Stimulated activated CD4-positive, alpha-beta T cell treated with anti-CD3 and anti-CD28 coated beads, TNF-alpha, amount 100 ng/mL, for 1 hour (primary cell): ENCODE measurements at places on chromosomes 5 and 9.

GRCh38 chr9:127333221-127334064 is 63.5 kb upstream of the SLC2A8 start:
- DNase-seq = no peak

GRCh38 chr9:82757924-82758323 is 305.0 kb downstream of the RASEF start:
- DNase-seq = no peak

DNA sequence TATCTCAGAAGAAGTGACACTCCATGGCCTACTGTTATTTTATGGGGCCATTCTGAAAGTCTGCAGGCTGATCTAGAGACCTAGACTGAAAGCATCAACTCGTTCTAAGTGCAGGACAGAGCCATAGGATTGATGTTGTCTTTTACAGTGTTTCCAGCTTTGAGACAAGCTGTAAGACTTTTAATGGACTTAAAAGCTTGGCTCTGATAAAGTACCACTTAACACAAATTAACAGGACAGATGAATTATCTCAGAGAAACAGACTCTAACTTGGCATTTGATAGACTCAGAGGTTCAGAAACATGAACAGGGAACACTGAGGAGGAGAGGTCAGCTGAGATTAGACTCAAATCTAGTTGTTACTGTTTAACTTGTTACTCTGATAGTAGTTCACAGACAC is 203.2 kb downstream of the TLR4 start:
- no peak for DNase-seq

DNA sequence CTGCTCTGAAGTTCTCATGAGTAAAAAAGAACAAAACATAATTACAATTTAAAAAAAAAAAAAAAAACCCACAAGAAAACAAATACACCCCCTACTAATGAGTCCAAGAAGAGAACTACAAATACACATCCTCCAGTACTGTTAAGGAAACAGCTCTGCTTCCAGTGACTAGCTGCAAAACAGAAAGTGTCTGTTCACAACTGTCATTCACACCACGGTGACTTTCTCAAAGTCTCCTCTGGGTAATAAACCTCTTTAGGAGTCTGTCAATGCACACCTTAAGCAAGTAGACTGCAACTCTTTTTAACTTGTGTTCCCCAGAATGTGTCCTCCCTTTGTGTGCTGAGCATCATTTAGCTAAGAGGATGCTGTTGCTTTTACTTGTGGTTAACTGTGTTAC is 6.2 kb downstream of the REEP5 start:
- DNase-seq = no peak

- DNase-seq = no peak
These were observed 14.3 kb downstream of the ATG10 start for GRCh38 chr5:81986126-81986525.

DNA sequence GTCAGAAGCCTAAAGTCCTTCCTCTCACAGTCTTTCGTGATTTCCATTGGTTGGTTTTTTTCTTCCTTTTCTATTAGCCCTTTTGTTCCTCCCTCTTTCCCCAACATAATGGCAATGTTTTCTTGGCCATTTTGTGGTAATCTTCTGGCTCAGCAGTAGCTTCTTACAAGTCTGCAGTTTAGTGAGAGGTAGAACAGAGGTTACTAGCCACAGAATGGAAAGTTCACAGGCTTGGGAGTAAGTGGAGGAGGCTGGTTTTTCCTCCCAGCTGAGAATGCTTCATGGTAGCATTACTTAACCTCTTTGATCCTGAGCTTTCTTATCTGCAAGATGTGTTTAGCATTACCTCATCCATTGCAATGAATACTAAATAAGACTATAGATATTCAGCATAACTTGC is 346.9 kb downstream of the NFIB start:
- DNase-seq = no peak

DNA sequence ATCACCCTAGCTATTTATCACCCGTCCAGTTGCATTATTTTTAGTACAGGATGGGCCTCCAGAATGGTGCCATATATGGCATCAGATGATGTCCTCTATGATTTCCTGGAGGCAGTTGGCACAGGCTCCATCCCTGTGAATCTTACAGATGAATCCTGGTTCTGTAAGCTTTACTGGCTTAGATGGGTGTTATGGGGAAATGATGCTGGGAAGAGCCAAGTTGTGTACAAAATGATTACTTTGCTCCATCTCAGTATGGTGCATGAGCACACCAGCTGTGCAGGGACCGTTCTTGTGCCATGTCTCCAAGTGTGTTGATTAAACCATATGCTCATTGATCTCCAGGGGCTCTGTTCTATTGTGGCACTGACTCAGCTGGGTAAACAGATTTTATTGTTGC is 755.7 kb downstream of the TLR4 start:
- no peak for DNase-seq

DNA sequence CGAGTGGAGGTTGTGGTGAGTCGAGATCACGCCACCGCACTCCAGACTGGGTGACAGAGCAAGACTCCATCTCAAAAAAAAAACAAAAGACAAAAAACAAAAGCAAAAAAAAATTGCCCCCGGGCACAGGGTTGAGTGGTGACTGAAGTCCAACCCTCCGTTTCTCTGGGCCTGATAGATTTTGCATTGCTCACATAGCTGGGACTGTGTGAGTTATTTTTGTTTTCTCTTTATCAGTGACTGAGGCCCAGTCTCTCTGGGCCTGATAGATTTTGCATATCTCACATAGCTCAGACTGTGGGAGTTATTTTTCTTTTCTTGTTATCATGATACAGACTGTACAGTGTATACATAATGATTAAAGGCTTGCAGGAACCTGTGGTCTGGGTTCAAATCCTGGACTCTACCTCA is 2.6 kb upstream of the SLC28A3 start:
- no peak for DNase-seq

DNA sequence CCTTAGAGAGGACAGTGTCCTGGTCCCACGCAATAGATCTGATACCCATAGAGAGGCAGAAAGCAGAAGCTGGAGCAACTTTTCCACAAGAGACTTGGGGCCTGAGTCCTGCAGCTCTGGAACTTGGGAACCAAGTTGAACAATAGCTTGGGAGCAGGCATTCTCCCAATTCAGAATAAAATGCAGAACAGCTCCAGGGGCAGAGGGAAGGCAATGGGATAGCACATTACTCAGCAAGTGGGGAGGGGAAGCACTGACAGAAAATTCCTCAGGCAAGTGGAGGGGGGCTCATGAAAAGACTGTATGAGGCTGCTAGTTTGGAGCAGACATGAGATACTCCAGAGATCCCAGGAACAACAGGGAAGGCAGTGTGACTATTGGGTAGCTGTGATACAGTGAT is 513.6 kb downstream of the HINT1 start:
- no peak for DNase-seq

- no peak for DNase-seq
These were observed 378 bp downstream of the DROSHA start for GRCh38 chr5:31531543-31531887.

- no peak for DNase-seq
These were observed 16.2 kb downstream of the SMIM23 start for GRCh38 chr5:171801839-171802238.

DNA sequence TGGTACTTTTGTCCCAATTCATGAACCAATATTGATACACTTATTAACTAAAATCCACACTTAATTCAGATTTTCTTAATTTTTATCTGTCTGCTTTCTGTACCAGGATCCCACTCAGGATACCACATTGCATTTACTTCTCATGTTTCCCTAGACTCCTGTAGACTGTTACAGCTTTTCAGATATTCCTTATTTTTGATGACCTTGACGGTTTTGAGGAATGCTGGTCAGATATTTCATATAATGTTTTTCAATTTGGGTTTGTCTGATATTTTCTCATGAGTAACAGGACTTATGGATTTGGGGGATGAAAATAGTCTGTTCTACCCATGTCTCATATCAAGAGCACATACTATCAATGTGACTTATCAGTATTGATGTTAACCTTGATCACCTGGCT is 37.4 kb downstream of the PLPPR1 start:
- DNase-seq = no peak
